ENCODE measurements at places on chromosomes 4 and X.

DNA sequence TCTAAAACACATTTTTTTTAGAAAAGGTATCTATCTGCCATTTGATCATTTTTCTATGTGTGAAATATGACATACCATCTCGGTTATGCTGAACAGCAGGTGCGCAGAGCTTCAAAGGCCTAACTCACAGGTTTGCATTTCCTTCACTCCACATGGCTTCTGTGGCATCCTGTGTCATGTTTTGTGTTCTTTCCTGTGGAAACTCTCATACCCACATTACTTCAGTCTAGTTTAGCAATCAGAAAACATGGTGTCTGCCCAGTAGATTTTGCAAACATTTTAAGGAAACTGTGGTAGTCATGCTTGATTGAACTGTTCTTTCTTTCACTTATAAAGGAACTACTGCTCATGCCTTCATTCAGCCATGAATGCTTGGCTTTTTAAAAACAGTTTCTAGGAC, 11.3 kb upstream of the ARAP2 start:
- DNase-seq = peak; percentile 41

DNA sequence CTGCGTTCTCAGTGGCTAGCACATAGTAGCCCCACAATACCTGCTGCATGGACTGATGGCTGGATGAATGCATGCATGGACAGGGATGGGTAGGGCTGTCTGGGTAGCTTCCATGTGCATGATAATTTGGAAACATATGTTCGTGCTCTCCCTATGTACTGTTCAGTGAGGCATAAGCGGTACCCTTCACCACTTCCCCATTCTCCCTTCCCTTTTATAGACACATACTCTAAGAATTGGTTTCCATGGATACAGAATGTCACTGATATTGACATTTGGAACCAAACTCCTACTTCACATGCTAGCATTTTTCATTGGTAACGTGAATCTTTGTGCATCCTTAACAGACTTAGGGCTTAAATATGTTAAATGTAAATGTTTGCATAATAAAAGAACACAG, 20.4 kb downstream of the USP46 start:
- DNase-seq = no peak

GRCh38 chrX:57951666-57952319, 41.5 kb upstream of the ZXDA start:
- no peak for DNase-seq

- DNase-seq = no peak
Measured at GRCh38 chr4:147707892-147708672, 23.8 kb upstream of the ARHGAP10 start.

DNA sequence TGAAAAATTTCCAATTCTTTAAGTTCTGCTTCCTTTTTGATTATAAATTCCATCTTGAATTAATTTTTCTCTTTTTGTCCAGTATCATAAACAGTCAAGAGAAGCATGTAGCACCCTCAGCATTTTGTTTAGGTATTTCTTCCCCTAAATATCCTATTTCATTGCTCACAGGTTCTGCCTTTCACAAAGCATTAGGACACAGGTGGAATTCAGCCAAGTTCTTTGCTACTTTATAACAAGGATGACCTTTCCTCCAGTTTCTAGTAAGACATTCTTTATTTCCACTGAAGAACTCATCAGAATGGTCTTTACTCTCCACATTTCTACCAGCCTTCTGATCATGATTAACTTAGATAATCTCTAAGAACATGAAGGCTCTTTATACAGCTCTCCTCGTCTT, 7.4 kb downstream of the SLC9B1 start:
- DNase-seq = no peak
